ENCODE measurements at places on chromosomes 2 and 18.

- DNase-seq = no peak
These were observed 5.4 kb downstream of the SEC11C start for GRCh38 chr18:59145055-59145454.

DNA sequence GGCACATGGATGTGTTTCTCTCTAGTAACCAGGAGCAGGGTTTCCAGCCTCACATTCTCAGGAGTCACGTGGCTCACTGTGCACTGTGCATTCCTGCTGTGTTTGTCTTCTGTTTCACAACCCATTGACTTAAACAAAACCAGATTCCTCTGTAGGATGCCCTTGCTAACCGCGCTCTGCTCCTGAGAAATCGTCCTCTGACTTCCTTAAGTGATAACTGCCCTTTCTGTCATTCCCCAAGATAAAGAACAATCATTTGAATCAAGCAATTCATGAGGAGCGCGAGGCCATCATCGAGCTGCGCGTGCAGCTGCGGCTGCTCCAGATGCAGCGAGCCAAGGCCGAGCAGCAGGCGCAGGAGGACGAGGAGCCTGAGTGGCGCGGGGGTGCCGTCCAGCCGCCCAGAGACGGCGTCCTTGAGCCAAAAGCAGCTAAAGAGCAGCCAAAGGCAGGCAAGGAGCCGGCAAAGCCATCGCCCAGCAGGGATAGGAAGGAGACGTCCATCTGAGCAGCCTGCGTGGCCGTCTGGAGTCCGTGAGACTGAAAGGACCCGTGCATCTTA is 60.2 kb downstream of the RALBP1 start:
- DNase-seq = no peak

DNA sequence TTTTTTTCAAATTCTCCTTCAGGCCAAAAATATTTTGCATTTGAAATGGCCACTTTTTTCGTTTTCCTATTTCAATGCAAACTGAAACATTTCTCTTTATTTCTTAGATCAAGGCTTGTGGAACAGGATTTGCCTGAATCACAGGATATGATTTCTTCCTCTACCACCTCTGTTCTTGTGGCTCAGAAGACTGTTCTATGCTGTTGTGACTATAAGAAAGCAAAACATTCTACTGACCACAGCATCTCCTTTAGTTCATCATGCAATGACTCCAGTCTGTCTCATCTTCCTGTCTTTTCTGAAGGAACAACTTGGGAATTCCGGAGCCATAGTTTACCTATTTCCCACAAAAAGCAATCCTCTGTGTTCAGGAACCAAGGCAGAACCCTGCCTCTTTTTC is 16.2 kb upstream of the ZNF512 start:
- no peak for DNase-seq

- no peak for DNase-seq
These were observed 117.8 kb downstream of the ATAD2B start for GRCh38 chr2:23809150-23809549.

DNA sequence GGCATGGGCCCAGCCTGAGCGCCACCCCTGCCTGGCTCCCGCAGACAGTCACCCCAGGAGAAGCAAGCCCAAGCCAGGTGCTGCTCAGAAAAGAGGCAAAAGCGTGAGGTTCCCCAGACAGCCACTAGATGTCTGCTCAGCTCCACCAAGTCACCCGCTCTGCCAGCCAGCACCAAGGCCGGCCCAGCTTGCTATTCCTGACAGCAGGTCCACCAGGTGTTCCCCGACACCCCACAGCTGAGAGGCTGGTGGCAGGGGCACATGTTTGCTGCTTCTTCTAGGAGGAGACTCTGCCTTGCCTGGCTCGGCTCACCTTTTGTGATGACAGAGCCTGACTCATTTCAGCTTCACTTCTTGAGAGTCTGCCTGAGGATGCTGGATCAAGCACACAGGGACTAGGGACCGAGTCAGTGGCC is 206.7 kb downstream of the MGAT5 start:
- DNase-seq = peak; percentile 52

DNA sequence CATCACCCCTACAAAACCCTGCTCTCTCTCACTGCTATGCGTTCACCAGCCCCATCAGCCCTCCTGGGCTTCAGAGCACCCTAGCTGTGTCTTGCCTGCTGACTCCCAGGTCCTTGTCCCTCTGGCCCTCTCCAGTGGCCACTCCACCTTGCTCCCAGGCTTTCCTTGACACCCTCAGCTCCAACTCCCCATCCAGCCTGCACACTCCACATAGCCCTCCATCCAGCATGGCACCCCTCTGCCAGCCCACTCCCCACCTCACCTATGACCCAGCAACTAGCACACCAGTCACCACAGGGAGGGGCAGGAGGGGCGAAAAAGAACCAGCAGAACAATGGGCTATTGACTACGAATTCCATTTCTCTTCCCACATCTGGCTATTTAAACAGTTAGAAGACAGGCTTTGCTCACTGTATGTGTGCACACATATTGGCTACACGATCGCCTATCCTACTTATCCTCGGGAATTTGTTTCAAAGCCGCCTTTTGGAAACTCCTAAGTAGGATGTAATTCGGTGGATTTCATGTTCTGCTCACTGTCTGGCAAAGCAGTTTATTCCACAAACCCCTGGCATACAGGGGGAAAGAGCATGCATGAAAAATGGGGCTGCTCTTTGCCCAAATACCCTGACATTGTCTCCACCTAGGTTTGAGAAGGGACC is 195.3 kb downstream of the SMAD2 start:
- DNase-seq = no peak
